ENCODE measurements at places on chromosomes 4 and X.

GRCh38 chr4:36835246-36835645 lies 409.3 kb upstream of the NWD2 start:
- DNase-seq, result no peak

DNA sequence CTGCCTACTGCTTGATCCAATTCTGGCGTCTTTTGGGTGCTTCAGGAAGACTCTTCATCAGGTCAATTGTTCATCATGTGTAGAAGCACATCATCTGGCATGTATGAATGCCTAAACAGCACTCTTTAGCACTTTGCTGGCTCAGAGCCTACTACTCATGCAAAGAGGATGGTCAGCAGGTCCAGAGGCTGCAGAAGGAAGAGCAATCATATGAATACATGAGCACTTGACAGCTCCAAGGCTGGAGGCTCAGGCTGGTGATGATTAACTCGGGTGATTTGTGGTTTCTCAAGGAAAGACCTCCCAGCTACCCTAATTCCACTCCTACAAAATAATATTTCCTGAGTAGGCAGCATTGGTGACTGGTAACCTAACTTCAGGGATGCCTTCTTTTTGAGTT lies 103.8 kb upstream of the CXCL13 start:
- DNase-seq, result peak; percentile 1

- DNase-seq, result no peak
Measured at GRCh38 chr4:158682066-158682465, 10.0 kb downstream of the ETFDH start.

DNA sequence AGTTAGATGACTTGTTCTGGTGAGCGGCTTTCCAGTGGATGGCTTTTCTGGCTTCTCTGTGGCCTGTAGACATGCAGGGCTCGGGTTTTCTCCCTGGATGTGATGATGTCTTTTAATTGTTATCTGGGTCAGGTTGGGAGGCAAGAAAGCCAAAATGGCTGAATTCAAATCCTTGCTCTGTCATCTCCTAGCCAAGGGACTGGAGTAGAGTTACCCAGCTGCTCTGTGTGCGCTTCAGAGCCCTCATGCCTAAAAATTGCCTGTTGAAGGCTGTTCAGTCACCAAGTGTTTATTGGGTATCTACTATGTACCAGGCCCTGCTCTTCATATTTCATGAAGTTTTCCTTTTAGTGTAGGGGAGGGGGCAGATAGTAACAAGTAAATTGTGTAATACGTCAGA lies 7.3 kb downstream of the DCUN1D4 start:
- DNase-seq, result no peak

- no peak for DNase-seq
Measured at GRCh38 chr4:182869697-182870096, 47.5 kb downstream of the DCTD start.

- no peak for DNase-seq
Measured at GRCh38 chr4:152052451-152053057, 291.7 kb upstream of the GATB start.

GRCh38 chrX:97358941-97359340 lies 475.2 kb downstream of the RPA4 start:
- DNase-seq, result no peak

DNA sequence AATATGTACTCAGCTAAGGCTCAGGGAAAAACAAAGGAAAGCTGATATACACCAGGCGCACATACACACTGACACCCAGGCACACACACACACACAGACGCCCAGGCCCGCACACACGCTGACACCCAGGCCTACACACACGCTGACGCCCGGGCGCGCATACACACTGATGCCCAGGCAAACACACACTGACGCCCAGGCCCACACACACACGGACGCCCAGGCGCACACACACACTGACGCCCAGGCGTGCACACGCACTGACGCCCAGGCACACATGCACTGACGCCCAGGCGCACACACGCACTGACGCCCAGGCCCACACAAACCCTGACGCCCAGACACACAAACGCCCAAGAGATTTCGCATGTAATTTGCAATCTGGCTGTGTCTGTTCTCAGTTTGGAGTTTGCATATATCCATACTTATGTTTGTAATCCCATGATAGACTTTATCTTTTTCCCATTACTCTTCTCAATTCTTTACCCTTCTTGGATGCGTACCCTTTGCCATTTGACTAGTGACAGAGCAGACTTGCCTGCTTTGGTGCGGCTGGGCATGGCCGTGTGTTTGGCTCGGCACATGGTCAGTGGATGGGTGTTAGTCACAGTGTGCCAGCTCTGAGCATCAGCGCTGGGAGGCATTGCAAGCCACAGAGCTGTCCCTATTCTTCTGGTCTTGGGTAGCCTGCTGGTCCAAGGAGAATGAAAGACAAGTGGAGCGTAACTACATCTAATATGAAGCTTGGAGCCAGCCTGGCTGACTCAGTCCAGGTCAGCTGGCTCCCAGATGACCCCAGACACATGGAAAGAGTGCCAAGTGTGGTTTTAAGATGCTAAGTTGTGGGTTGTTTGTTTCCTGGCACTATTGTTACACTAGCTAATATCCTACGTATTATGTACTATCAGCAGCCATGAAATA lies 632.4 kb upstream of the ZFP42 start:
- no peak for DNase-seq

DNA sequence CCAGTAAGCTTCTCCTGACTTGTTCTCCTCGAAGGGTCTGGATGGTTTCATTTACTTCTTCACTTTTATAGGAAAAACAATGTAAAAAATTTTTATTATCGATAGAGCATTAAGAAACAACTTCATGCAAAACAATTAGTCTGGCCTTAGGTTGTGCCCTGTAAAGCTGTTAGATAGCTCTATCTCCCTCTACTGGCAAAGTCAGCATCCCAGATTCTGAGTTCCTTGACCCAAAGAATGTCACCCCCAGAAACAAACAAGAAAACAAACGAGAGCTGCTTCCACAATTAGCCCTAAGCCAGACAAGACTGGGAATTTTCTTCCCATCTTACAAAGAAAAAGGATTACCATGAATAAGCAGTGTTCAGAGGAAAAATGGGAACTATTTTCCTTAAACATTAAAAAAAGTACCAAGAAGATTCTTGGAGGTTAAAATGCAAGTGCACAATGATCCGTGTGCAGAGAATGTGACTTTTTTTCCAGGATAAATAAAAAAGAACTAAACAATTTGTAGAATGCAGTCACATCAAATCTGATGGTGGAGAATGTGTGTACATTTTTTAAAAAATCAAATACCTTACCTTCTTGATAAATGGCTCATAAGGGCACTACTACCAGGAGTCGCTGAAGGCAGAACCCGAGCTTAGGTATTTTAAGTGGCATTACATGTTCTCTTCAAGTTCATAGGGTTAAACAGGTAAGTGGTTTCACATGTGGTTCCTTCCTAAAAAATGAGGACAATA lies 293.2 kb downstream of the FBXO8 start:
- DNase-seq, result no peak

GRCh38 chr4:186405957-186406356 lies 140.0 kb downstream of the F11 start:
- no peak for DNase-seq

GRCh38 chr4:74376888-74377483 lies 12.0 kb downstream of the EREG start:
- peak; percentile 25 for DNase-seq

- no peak for DNase-seq
Measured at GRCh38 chr4:89684536-89684935, 152.4 kb downstream of the SNCA start.

DNA sequence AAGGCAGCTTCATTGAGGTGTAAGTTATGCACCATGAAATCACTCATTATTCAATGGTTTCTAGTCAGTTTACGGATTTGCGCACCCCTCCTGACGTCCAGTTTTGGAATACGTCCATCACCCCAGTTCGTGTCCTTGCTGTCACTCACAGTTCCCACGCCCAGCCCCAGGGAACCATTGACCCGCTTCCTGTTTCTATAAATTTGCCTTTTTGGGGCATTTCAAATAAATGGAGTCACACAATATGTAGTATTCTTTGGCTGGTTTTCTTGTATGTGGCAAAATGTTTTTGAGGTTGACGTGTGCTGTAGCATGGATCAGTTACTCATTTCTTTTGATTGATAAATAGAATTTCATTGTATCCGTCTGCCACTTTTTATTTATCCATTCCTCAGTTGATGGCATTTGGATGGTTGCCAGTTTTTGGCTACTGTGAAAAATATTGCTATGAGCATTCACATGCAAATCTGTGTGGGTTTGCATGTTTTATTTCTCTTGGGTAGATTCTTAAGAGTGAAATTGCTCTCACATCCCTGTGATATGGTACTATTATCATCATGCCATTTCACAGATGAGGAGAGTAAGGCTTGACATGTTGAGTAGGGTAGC lies 18.4 kb upstream of the SORCS2 start:
- DNase-seq, result no peak

GRCh38 chrX:85963736-85964135 lies 83.6 kb downstream of the CHM start:
- DNase-seq, result peak; percentile 23

GRCh38 chr4:26206339-26206738 lies 114.5 kb upstream of the RBPJ start:
- DNase-seq, result peak; percentile 71

GRCh38 chr4:25441519-25442117 lies 64.6 kb downstream of the ANAPC4 start:
- peak; percentile 3 for DNase-seq

GRCh38 chr4:109462297-109462696 lies 28.7 kb downstream of the SEC24B start:
- DNase-seq, result no peak

DNA sequence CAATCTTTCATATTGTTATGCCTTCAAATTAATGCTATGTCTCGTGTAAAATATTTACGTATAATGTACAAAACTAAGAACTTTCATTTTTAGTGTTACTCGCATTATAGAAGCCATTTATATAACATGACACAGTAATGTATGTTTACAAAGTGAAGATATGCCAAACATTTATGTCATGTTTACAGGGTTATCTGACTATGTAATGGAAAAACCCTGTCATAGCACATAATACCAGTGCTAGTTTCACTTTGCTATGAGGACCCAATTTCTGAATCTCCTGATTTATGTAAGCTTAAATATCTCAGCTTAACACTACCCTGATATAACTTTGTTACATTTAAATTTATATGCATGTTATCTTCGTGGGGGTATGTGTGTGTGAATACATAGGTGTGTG lies 233.1 kb downstream of the FAT4 start:
- no peak for DNase-seq

DNA sequence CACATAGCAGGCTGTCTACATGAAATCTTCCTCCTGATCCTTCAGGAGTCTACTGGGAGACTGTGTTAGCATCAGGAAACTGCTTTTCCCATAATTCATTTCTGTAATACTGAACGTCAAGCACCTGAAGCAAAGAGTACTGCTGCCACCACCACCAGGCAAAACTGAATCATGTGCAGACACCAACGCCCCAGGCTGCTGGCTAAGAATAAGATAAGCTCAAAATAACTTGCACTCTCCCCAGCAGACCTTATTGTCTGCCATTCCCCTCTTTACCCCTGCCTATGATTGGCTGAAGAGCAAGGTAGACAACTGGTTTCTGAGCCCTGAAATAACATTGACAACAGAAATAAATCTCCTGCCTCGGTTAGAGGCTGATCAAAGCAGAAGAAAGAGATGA lies 70.1 kb downstream of the LHFPL1 start:
- DNase-seq, result no peak

GRCh38 chrX:46477435-46477834 lies 67.8 kb downstream of the ZNF674 start:
- no peak for DNase-seq

DNA sequence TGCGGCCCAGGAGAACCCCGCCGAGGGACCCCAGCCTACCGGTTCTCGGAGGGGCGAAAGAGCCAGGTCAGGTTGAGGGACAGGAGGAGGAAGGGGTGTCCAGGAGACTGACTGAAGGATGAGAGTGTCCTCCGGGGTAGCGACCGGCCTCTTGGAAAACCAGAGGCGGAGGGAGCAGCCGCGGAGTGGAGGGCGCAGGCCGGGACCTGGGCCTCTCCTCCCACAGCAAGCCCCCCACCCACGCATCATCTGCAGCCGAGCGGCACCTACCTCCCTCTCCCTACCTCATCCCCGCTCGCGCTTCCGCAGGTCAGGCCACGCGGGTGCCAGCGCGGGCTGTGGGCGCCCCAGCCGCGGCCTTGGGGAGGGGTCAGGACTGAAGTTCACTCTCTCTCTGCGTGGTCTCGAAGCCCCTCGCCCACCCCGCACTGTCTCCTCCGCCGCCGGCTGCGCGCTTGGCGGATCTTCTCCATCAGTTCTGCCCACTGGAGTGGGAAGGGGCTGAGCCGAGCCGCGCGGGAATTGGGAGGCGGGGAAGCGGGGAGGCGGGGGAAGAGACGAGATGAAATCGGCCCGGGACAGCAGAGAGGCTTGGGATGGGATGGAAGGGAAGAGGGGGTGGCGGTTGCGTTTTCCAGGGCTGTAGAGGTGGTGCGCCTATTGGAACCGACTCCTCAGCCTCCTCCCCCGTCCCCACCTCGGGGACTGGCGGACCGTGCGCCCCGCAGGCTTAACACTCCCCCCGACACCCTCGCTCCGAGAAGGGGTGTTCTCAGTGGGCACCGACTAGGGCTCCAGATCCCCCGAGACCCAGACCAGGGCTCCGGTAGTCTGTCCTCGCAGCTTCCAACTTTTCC lies 1.8 kb downstream of the NLGN4X start:
- no peak for DNase-seq

GRCh38 chrX:145817331-145818185 lies at the start of gene SLITRK2:
TSS of gene SLITRK2 (plus strand) at chrX:145817829. CDS start at chrX:145822426, 4,597 bp downstream.
- DNase-seq, result no peak

- no peak for DNase-seq
Measured at GRCh38 chrX:153562546-153562945, 36.4 kb downstream of the CCNQ start.

DNA sequence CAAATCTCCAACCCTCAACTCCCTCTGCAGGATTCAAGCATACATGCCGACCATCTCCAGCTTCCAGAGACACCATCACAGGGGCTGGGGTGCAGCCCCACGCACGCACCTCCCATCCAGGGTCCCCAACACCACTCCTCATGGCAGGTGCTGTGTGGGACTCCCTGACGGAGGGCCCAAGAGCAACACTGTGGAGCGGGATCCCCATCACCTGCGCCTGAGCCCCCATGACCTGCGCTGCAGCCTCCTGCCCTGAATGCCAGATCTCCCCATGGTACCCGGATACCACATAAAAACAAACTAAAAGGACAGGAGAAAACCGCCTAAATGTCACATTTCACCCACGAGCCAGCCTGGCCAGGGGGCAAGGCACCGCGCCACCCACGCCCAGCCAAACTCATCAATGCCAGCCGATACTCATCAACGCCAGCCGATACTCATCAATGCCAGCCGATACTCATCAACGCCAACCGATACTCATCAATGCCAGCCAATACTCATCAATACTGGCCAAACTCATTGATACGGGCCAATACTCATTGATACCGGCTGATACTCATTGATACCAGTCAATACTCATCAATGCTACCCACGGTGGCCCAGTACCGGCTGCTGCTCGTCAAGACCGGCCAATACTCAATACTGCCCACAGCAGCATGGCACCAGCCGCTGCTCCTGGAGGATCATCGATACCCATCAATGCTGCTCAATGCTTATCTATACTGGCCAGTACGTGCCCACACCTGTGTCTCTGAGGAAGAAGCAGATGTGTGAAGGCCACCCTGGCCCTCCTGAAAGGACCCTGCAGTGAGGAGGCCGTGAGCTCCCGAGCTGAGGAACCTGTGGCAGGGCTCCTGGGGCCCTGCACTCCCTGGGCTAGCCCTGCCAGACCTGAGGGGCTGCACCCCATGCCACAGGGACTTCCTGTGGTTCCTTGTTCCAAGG lies 6.2 kb downstream of the CTBP1 start:
- DNase-seq, result no peak

GRCh38 chrX:85611926-85612325 lies 232.5 kb upstream of the POF1B start:
- DNase-seq, result no peak

GRCh38 chr4:43394976-43395375 lies 502.5 kb downstream of the GRXCR1 start:
- DNase-seq, result no peak

- peak; percentile 13 for DNase-seq
Measured at GRCh38 chr4:36006226-36006625, 238.1 kb downstream of the ARAP2 start.
